Sigmoid colon (tissue), 7 donors: ENCODE measurements at places on chromosomes 1 and 21. TPM values are rescaled to one million over a fixed set of nuclear protein-coding genes. Genes with fewer than 3 reads are reported as not detected.
A peak's percentile ranks its signal among the peaks of the same experiment; 100 is the strongest.

GRCh38 chr1:180175291-180175690 is 20.6 kb downstream of the QSOX1 start:
- peak; percentile 54 for DNase-seq

Gene NR5A2
- 0.49 TPM for total RNA-seq

- no peak for DNase-seq
These were observed 66.4 kb downstream of the MARK1 start for GRCh38 chr1:220594356-220594755.

- no peak for DNase-seq
These were observed 49.5 kb downstream of the RHBG start for GRCh38 chr1:156418416-156419070.

Gene SPRR2F
- total RNA-seq, result not detected

Gene MAN1C1
- 28.4 TPM for total RNA-seq

Gene OLFML2B
- total RNA-seq, result 24.4 TPM

DNA sequence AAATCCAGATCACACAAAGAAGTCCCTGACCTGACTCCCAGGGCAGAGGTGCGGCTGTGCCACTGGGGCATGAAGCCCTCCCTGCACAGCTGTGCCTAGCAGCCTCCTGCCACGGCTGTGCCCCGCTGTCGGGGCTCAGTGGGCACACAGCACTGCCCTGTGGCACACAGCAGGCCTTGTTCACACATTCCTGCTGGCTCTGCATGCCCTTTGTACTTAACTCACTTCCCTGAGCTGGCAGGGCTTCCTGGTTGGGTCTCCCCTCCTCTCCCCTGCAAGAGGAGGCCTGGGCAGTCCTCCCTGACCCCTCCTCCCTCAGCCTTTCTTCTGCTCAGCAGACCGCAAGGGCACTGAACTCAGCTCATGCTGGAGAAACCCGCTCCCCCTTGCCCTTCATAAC is 14.8 kb downstream of the LHX4 start:
- peak; percentile 17 for DNase-seq

GRCh38 chr1:170545476-170545875 is 13.5 kb downstream of the GORAB start:
- DNase-seq, result no peak

Gene S100A13
- 86.3 TPM for total RNA-seq

- no peak for DNase-seq
These were observed 244.5 kb downstream of the NEGR1 start for GRCh38 chr1:72037745-72038343.

Gene ATAD3B
- total RNA-seq, result 11.5 TPM

Gene RAB13
- total RNA-seq, result 47.1 TPM

DNA sequence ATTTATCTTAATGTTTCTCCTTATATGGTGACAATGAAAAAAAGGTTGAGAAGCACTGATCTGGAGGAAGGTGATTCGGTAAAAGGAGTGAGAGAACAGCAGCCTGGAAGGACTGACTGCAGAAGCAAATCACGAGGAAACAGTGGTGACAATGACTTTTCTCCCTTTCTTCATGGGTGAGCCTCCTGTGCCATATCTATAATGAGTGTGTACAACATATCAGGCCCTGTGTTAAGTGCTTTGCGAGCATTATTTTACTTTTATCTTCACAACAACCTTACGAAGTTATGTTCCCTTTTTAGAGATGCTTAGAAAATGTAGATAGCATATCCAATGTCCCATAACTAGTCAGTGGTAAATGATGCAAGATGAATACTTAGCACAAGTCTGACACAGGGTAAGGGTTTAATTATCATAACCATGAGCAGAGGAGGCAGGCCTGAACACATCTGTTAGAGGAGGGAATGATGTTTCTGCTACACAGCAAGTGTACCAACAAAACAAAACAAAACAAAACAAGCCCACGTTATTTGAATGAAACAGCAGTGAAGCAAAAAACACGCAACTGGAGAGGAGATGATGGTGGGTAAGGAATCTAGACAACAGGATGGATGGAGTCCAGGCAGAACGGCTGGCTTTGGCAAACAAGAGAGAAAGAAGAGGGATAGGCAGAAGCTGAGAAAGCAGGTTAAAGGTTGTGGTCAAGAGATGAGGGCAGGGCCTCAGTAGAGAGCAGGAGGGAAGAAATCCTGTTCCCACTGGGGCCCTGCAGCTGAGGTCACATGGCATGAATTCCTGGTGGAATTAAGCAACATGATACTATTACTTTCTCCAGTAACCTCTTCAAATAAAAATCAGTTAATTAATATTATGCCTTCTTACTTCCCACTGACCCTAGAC is 29.6 kb downstream of the GNG12 start:
- DNase-seq, result no peak

- no peak for DNase-seq
These were observed 820 bp upstream of the TTF2 start for GRCh38 chr1:117059334-117059677.

DNA sequence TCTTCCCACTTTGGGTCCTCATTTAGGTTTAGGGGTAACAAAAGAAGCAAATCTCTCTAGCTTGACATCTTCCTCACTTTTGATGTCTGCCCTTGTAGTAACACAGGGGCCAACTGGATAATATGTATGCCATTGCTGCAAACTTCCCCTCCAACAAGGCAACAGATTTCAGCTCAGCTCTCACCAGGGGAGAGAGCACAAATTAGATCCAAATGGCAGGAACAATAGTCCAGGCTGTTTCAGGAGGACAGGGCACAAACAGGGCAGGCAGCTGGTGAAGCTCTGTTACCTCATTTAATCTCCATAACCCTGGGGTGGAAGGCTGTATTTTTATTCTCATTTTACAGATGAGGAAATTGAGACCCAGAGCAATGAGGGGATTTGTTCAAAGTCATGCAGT is 4.3 kb upstream of the PIK3R3 start:
- no peak for DNase-seq

- peak; percentile 83 for DNase-seq
These were observed 2.5 kb downstream of the RHOC start for GRCh38 chr1:112704391-112704933.

DNA sequence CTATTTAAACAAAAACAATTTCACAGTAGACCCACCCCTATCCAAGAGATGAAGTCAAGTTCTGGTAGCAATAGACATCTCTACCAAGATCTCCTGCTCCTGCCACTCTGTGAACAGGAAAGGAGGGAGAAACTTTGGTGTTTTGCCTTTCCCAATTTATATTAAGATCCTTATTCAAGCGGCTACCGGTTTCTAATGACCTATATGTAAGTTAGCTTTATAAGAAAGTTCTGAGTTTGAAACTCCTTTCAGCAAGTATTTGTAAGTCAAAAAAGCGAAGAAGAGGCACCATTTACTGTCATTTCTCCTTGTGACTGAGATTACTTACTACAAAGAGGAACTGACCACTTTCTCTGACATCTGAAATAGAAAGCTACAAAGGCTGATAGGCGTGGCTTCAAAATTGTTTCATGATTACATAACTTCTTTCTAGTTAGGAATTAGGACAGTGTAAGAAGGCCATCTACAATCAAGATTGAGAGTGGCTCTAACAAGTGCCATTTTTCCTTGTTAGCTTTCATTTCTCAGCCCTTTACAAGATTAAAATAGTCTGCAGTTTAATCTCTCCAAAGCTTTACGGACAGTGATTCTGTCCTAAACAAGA is at the start of gene MNDA:
MNDA (plus strand) TSS at position 448 of the 604 bp plus-strand sequence. CDS start 10,803 bp downstream, outside the sequence.
- DNase-seq, result no peak

GRCh38 chr1:183739741-183740271 is 65.1 kb upstream of the RGL1 start:
- DNase-seq, result no peak

GRCh38 chr21:43361493-43362296 is 65.2 kb downstream of the SIK1 start:
- DNase-seq, result peak; percentile 83

Gene DRAM2
- total RNA-seq, result 52.1 TPM

GRCh38 chr1:43688594-43689000 is 18.7 kb upstream of the ST3GAL3 start:
- DNase-seq, result no peak

- DNase-seq, result no peak
These were observed 37.6 kb downstream of the RGS5 start for GRCh38 chr1:163165119-163165518.

DNA sequence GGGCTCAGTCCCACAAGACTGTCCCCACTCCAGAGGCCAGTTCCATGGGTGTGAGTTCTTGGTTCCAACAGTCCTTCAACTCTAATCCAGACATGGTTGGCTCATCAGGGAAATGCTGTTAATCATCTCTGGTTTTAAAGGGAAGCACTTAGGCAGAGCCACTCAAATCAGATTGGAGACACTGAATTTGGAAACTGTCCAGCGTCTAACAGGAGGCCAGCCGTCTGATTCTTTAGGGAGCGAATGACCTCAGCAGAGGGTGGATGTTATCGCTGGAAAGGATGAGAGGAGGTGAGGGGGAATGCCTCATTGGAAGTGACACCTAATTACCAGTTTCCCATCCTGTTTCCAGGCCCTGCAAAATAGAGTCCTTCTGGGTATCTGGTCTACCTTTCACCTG is 22.8 kb upstream of the LRRC38 start:
- peak; percentile 13 for DNase-seq

DNA sequence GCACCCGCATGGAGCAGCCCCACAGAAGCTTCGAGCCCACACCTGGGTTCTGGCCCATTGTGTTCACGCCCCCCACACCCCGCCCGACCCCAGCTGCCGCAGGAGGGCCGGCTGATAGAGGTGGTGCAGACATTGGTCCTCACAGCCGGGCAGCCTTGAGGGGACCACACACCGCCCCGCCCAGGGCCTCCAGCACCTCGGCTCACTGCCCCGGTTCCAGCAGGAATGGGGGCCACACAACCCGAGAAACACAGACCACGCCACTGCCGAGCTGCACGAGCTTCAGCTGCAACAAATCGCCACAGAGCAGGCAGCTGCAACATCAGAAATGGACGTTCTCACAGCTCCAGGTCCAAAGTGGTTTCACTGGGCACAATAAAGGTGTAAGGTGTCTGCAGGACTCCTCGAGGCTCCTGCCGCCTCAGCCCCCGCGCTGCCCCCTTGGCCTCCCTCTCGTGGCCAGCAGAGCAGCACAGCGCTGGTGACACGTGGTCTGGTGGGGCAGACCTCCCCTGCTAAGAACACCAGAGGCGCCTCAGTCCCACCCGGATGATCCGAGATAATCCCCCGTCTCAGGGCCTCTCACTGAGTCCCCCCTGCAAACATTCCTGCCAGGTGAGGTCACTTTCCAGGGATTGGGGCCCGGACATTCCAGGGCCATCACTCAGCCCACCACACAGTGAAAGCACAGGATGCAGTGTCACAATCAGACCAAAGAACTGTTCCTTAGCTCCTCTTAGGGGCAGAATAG is 62.3 kb upstream of the ADARB1 start:
- DNase-seq, result peak; percentile 64

GRCh38 chr1:84988588-84988987 is 8.3 kb downstream of the MCOLN2 start:
- DNase-seq, result no peak

DNA sequence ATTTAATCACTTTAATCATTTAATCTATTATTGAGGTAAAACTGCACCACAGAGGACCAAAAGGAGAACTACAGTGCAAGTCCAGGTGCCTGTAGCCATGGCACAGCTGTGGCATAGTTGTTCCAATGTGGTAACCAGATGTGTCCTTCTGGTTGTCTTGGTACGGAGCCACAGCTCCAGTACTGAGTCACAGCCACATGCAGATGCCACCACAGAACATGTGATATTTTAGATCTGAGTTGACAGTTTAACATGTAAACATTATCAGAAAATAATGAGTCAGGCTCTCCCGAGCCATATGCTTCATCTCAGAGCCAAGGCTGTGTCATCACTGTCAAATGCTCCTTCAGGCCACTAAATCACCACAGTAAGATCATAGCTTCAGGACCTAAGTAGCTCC is 56.4 kb upstream of the RGS7 start:
- DNase-seq, result no peak

DNA sequence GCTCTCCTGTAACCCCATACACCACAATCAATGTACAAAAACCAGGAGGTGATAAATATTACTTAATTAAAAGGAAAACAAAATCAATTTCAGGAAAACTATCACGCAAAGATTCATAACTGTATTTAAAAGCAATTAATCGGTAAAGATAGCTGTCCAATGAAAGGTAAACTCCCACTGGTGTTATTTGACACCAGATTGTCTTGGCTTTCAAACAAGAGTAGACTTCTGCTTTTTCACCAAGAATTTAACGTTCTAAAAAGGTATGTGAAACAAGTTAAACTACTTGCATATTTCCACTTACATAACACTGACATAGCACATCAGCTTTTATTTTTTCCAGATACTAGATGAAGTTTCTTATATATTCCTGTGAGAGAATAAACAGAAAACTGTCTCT is 3.5 kb downstream of the PLPP3 start:
- DNase-seq, result no peak

Gene PDPN
- 14.7 TPM for total RNA-seq

DNA sequence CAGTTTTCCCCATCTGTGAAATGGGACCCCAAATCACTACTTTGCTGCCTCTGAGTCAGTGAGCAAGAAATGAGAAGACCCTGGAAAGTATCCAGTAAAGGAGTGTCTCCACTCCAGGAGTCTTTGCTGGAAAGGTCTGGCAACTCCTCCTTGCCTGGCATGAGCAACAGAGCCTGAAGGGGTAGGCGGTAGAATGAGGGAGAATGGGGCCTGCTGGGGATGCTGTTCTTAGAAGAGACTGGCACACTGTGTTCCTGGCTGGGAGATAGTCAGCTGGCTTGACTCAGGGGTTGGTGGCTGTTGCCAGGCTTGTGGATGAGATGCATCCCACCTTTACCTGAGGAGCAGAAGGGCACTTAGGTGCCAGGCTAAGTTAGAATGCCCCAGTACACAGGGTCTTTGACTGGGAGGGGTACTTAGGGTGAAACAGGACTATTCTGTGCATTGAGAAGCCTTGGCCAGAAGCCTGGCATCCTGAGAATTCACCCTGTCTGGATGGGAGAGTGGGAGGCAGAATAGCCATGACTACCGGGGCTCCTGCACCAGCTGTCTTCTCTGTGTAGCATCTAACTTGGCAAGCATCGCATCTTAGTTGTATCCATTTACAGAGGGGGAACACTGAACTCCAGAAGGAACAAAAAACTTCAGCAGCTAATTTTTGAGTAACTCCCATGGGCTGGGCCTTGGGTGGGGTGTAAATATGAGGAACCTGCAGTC is 2.5 kb downstream of the MFSD2A start:
- DNase-seq, result no peak

- DNase-seq, result no peak
These were observed 1788.1 kb downstream of the BRINP3 start for GRCh38 chr1:188689542-188689941.

DNA sequence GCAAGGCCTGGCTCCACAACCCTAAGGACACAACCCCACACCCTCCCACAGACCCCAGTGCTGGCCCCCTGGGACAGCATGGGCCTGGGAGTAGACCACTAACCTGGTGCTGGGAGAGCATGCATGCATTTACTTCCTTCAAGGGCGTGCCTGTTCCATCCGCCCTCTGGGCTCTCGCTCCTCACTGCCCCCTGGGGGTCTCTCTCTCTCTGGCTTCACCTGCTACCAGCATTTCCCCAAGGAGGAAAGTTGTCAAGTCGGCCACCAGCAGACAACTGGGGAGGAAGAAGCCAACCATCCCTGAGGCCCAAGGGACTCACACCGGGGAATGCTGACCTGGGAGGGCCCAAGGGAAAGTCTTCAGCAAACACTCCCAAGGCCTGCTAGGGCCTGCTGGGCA is 6.5 kb downstream of the LRP8 start:
- DNase-seq, result no peak
